Spinal cord (tissue), 10 donors: ENCODE measurements at places on chromosomes 7 and 10. TPM values are rescaled to one million over a fixed set of nuclear protein-coding genes. Genes with fewer than 3 reads are reported as not detected.

Gene TAS2R4
- 4.5 TPM for total RNA-seq

Gene PRKRIP1
- total RNA-seq, result 35.3 TPM

- DNase-seq, result no peak
- no peaks in the 10 kb centered on the region for H3K27me3 ChIP-seq
- peaks cover 12% of the 10 kb centered on the region for H3K4me1 ChIP-seq
- H3K4me3 ChIP-seq, result no peak overlapping the region
- H3K36me3 ChIP-seq, result no peaks in the 10 kb centered on the region
These were observed 468.6 kb upstream of the ZMIZ1 start for GRCh38 chr10:78600121-78600665.

DNA sequence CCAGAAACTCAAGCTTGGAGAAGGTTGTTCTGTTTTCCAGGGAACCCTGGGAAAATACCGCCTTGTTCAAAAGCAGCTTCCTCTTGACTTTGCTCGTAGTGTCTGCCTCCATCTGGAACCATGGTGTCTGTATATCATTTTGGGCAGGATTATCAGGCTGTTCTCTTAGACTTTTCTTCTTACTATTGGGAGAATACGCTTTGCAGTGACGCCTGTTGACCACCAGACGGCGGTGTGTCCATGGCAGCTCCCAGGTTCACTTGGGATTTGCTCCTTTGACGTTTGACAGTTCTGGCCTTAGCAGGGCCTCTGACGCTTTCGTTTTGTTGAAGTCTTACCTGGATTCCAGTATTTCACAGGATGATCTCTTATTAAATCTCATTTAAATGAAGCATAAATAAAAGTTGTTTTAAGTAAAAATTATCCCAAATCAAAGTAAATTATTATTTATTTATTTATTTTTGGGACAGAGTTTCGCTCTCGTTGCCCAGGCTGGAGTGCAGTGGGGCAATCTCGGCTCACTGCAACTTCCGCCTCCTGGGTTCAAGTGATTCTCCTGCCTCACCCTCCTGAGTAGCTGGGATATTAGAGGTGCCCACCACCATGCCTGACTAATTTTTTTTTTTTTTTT lies 41.8 kb upstream of the GJD4 start:
- H3K4me3 ChIP-seq, result no peak overlapping the region
- peak; percentile 32 for DNase-seq
- H3K4me1 ChIP-seq, result peaks cover 18% of the 10 kb centered on the region
- no peaks in the 10 kb centered on the region for H3K27me3 ChIP-seq
- H3K27ac ChIP-seq, result no peak overlapping the region

Gene CDK1
- 49.0 TPM for total RNA-seq

GRCh38 chr7:116213361-116214130 lies 3.2 kb downstream of the TES start:
- H3K27ac ChIP-seq, result no peak overlapping the region
- H3K4me1 ChIP-seq, result peaks cover 7% of the 10 kb centered on the region
- peaks cover 27% of the 10 kb centered on the region for H3K27me3 ChIP-seq
- H3K4me3 ChIP-seq, result no peak overlapping the region

GRCh38 chr7:139936760-139937310 lies 107.8 kb downstream of the TBXAS1 start:
- no peaks in the 10 kb centered on the region for H3K36me3 ChIP-seq
- no peaks in the 10 kb centered on the region for H3K4me1 ChIP-seq
- H3K27ac ChIP-seq, result no peak overlapping the region
- no peak overlapping the region for H3K4me3 ChIP-seq
- no peak for DNase-seq

DNA sequence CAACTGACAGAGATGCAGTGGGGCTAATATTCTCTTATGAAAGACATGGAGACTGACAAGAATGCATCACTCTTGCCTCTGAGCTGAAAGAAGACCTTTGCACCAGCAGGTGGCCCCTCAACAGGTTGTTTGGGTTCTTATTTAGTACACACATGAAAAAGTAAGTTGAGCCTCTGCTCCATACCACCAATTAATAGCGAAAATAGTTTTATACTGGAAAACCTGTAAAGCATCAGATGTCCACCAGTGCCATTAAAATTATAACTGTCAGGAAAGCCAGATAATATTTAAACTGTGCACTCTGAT lies 26.3 kb upstream of the FAM13C start:
- no peak for DNase-seq
- no peak overlapping the region for H3K27ac ChIP-seq
- no peaks in the 10 kb centered on the region for H3K27me3 ChIP-seq
- H3K36me3 ChIP-seq, result no peaks in the 10 kb centered on the region
- H3K4me1 ChIP-seq, result no peaks in the 10 kb centered on the region

- H3K4me3 ChIP-seq, result no peak overlapping the region
- H3K4me1 ChIP-seq, result no peaks in the 10 kb centered on the region
- no peaks in the 10 kb centered on the region for H3K36me3 ChIP-seq
- DNase-seq, result no peak
These were observed 33.7 kb downstream of the CFAP58 start for GRCh38 chr10:104387130-104387888.

DNA sequence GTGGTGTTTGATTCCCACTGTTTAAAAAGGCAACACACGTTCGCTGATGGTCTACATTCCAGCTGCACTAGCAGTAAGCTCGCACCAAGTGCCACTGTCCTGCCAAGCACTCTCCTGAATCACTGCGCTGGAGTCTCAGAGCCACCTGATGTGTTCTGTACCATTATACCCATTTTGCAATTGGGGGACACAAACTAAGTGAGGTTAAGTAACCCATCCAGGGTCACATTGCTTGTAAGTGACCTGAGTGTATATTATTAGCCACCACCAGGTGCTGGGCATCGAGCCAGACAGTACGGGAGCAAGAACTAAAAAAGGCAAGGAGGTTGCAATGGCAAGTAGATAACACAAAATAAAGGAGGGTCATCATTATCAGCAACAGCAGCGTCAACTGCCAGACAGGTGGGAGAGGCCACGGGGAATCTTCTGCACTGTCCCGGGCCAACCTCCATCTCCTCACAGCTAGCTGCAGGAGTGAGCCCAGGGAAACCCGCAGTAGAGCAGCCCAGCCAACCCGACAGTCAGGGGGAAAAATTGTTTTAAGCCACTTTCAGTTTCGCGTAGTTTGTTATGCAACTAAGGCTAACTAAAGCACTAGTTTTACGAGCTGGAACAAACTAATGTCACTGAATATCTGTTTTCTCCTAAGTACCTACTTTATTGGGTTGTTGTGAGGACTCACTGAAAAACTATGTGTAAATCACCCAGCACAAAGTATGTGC lies 712 bp upstream of the CPVL start:
- H3K36me3 ChIP-seq, result no peaks in the 10 kb centered on the region
- peaks cover 25% of the 10 kb centered on the region for H3K27me3 ChIP-seq
- H3K4me3 ChIP-seq, result peak overlapping the region; percentile 40

Gene USP54
- 98.3 TPM for total RNA-seq

Gene NKX6-2
- total RNA-seq, result 16.9 TPM

Gene GJD4
- total RNA-seq, result 0.20 TPM

Gene ACHE
- total RNA-seq, result 71.4 TPM

DNA sequence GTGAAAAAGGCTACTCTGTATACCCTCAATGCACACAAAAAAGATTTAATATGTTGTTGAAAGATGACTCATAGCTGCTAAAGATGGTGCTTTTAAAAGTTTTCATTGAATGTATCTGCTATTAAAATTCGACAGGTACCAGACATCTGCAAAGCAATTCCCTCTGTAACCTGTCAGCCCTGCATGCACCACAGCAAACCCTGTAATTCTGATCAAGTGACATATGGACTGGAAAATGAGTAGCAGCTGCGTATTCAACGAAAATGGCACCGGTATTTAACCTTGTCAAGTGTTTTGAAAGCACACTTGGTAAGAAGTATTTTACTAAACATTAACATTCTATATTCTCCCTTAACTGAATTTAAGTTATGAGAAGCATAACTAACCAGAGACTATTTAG lies 58.2 kb upstream of the PTPRN2 start:
- DNase-seq, result no peak
- no peak overlapping the region for H3K4me3 ChIP-seq
- no peak overlapping the region for H3K27ac ChIP-seq
- H3K4me1 ChIP-seq, result no peaks in the 10 kb centered on the region

- no peak for DNase-seq
- H3K4me3 ChIP-seq, result no peak overlapping the region
- peaks cover 10% of the 10 kb centered on the region for H3K36me3 ChIP-seq
- H3K27me3 ChIP-seq, result no peaks in the 10 kb centered on the region
- H3K27ac ChIP-seq, result no peak overlapping the region
These were observed 35.5 kb downstream of the CTBP2 start for GRCh38 chr10:125124907-125125306.

- no peak overlapping the region for H3K27ac ChIP-seq
- no peaks in the 10 kb centered on the region for H3K4me1 ChIP-seq
- peak; percentile 44 for DNase-seq
- H3K36me3 ChIP-seq, result no peaks in the 10 kb centered on the region
- H3K27me3 ChIP-seq, result no peaks in the 10 kb centered on the region
These were observed 81.8 kb downstream of the PTPN20 start for GRCh38 chr10:46992803-46993561.
